ENCODE measurements at places on chromosomes 11 and 22. TPM values are rescaled to one million over a fixed set of nuclear protein-coding genes. Genes with fewer than 3 reads are reported as not detected.

DNA sequence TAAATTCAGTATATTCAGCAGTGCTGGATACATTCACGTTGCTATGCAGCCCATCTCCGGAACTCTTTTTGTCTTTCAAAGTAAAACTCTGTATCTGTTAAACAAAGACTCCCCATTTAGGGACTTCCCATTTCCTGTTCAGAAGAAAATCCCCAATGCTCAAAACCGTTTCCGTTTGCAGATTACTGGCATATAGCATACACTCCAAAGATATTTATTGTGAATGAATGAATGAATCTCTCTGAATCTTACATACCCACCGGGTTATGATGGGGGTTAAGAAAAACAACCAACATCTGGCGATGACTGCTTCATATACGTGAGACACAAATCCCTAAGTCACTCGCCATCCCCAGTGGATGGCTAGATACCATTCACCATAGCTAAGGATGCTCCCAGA lies 1.6 kb downstream of the THY1 start:
- DNase-seq = no peak

DNA sequence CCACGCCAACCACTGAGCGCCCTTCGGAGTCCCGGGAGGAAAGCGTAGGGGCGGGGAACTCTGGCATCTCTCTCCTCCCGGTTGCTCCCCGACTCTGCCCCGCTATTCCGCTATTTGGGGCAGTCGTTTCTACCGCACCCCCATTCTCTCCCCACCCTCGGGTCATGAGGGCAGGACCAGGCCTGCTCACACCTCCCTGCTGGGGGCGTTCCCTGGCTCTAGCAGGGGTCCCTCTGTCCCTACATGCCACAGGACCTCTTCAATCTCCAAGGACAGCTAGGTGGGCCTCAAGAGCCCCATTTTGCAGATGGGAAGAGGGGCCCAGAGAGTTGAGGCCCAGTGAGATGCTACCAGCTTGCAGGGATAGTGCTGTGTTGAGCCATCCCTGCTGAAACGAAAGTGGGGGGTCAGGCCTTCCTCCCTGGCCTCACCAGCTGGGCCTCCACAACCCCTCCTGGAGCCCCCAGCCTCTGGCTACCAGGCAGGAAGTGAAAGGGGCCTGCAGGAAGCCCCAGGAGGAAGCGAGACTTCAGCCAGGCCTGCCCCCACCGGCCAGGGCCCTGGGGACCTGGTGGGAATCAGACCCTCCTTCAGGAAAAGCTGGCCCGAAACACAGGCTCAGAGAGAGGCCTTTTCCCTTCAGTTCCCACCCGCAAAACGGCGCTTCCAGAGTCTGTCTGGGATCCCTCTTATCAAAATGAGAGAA lies 5.5 kb upstream of the SHISA8 start:
- no peak for DNase-seq

DNA sequence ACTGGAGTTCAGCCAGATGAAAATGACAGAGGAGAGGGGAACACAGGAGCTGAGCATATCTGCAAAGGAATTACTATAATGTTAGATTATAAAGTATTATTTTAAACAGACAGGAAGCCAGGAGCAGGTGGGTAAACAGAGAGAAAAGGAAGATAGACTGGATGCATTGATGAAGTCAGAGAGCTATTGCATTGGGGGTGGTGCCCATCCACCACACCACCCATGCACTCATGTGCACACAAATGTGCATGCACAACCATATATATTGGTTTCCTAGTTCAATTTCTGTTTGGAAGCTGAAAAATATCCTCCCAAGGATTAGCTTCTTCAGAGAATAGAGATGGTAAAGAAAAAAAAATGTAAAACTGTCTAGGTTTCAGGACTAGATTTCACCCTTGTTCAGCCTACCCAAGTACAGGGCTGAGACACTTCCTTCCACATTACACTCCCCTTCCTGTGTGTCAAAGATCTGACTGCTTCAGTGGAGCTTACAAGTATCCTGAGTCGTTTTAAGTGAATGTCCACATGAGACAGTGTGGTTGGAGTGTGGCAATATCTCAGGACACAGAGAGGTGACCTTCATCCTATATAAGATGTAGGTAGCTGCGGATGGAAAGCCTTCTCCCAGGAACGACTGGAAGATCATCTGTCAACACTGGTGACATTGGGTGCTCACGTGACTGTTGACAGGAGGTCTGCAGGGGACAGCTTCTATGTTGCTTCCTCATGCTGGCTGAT lies 12.2 kb upstream of the SMPD1 start:
- DNase-seq = no peak

- DNase-seq = no peak
Measured at GRCh38 chr11:2276280-2277007, 6.1 kb upstream of the ASCL2 start.

DNA sequence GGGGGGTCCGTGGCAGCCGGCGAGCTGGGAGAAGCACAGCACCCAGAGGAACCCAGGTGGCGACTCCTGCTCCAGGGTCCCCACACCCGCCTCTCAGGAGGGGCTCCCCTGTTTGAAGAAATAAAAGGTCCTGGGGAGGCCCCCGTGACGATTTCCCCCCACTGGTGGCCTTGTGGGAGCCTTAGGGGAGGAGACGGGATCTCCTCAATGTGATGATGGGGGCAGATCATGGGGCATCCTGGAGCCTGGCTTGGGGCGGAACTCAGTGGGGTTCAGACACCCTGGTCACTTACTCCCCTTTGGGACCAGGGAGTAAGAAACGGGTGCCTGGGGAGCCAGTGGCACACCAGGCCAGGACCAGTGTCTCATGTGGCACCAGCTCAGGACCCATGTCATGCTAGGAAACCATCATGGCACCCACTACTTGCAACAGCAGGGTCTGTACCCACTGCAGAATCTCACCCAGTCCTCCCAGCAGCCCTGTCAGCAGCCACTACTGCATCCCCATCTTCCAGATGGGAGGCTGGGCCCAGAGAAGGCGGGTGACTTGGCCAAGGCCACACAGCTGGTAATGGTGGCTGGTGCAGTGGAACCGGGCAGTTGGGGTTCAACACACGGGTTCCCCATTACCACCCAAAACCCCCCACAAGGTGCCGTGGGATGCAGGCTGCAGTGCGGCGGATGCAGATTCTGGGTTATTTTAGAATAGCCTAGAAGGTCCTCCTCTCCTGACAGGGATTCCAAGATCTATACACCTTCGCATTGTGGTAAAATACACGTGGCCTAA lies 130.7 kb downstream of the CTTN start:
- no peak for DNase-seq

DNA sequence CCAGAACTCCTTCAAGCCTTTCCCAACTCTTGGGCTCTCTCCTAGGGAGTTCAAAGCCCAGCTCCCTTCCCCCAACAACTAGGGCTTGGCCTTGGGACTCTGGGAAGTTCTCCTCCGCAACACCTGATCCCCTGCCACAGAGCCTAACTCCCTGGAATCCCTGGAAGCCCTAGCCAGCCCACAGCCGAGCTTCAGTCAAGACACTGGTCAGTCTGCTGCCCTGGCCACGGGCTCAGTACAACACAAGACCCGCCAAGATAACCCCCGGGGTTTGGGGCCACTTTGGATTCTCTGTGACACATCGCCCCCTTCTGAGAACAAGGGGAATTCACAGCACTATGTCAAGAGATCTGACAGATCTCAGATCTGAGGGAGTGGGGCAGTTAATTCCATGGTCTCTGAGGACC lies 58.3 kb downstream of the SLC22A12 start:
- DNase-seq = peak; percentile 36

DNA sequence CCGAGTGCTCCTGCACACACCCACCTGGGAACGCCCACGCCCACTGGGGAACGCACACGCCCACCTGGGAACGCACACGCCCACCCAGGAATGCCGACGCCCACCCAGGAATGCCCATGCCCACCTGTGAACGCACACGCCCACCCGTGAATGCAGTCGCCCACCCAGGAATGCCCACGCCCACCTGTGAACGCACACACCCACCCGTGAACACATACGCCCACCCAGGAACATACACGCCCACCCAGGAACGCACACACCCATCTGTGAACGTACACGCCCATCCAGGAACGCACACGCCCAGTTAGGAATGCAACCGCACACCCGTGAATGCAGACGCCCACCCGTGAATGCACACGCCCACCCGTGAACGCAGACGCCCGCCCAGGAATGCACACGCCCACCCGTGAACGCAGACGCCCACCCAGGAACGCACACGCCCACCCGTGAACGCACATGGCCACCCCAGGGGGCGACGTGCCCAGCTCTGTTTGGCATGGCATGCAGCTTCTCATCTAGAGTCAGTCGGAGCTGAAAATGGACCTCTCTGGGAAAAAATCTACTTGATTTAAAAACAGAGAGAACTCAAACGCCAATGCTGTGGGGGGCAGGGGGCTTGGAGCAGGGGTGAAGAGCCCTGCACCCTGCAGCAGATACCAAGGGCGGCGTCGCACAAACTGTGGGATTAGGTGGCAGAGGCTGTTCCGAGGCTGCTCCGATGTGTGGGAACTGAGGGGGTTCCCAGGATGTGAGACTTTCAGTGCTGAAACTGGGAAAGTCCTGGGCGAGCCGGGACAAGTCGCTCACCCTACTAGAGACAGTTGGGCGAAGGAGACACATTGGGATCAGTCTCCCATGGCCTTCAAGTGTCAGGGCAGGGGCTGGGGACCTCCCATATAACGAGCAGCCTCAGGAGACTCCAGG lies 83.3 kb downstream of the MYEOV start:
- DNase-seq = no peak

DNA sequence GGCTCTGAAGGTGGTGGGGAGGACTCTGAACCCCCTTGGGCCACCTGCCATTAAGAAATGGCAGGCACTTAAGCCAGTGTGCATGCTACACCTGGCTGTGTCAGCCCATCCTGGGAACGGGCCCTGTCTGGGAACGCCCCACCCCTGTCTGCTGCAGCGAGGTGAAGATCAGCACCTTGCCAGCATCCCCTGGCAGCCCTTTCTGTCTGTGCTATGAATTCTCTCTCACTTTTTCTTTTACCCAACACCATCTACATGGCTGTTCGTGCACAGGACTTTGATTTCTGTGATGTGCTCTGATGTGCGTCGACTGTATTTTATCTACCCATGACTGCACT lies 452.9 kb upstream of the B3GAT1 start:
- DNase-seq = no peak

- no peak for DNase-seq
Measured at GRCh38 chr11:66328031-66328301, 8.3 kb downstream of the RIN1 start.

- no peak for DNase-seq
Measured at GRCh38 chr22:31947296-31947695, 3.0 kb downstream of the YWHAH start.

GRCh38 chr11:97965849-97966646 lies 1054.7 kb upstream of the CNTN5 start:
- no peak for DNase-seq

SLC22A25 gene
- polyA plus RNA-seq = not detected

PLEKHB1 gene
- not detected for polyA plus RNA-seq

ZDHHC8 gene
- polyA plus RNA-seq = 38.6 TPM
